ENCODE measurements at places on chromosomes 2 and 18. TPM values are rescaled to one million over a fixed set of nuclear protein-coding genes. Genes with fewer than 3 reads are reported as not detected.

DNA sequence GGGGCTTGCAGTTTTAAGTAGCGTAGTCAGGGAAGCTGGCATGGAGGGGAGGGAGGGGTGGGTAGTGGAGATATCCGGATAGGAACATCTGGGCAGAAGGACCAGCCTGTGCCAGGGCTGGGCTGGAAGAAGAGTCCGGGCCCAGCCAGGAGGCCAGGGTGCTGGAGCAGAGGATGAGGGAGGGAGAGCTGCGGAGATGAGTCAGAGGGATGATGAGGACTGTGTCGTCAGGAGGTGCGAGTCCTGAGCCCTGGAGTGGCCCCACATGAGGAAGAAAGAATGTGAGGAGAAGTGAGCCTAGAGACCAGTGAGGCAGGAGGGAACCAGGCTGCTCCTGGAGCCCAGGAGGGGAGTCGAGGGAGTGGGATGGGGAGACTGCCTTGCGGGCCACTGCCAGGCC lies 82.4 kb downstream of the CTIF start:
- DNase-seq, result no peak

DNA sequence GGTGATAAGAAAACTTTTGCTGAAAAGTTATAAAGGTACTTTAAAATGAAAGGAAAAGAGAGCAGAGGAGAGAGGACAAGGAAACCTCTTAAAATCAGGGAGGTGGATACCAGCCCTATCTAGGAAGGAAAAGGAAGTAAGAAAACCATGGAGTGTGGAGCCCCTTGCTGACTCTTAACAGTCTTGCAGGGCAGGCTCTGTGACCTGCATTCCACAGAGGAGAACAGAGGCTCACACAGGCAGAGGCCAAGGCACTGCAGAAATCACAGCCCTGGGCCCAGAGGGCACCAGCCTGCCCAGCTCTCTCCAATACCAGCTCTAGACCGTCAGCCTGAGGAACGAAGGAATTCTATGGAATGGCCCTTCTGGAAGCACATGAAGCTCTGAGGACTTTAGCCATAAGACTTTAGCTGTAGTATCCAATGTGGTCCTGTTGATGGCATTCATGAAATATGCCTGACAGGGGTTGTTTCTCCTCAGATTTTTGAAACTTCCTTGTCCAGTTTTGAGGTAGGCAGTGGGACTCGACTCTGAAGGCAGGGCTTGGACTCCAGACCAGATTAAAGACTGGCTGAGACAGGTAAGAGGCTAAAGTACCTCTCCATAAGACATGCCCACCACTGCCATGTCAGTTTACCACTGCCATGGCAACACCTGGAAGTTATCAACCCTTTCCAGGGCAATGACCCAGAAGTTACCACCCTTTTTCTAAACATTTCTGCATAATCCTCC lies 216.3 kb downstream of the ANAPC1 start:
- no peak for DNase-seq

GRCh38 chr2:208255557-208256106 lies 761 bp upstream of the IDH1 start:
- DNase-seq, result no peak

DNA sequence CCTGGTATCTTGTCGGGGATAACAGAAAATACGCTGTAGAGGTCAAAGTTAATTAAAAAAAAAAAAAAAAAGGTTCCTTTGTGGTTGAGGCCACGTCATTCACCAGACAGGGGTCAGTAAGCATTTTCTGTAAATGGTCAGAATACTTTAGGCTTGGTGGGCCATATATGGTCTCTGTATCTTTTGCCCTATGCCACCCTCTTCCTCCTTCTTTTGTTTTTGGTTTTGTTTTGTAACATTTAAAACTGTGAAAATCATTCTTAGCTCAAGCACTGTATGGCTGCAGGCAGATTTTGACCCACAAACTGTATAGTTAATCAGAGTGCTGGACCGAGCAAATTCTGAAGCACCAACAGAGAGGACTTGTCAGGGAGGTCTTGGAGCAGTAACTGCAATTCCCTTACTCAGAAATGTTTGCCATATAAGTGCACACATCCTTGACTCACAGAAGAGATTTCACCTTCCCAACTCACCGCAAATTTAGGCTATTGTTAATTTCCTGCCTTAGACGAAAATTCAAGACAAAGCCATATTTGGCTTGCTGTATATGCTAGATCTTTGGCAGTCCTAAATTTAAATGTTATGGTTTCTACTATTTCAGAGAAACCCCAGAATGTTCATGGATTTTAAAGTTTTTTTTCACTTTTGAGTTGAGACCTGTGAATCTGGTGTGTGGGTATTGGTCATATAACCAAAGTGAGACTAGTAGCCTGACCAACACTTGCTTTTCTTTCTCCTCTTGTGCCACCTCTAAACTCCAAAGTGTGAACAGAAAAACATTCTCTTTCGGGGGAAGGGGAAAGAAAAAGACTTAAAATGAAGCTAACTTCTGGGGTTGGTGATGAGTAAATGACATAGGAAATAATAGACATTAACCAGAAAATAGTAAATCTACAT lies 65.4 kb downstream of the DOCK10 start:
- no peak for DNase-seq

GRCh38 chr2:39483534-39483933 lies 46.4 kb upstream of the MAP4K3 start:
- no peak for DNase-seq

- DNase-seq, result no peak
Measured at GRCh38 chr18:21496277-21496835, 104.1 kb downstream of the ESCO1 start.

DNA sequence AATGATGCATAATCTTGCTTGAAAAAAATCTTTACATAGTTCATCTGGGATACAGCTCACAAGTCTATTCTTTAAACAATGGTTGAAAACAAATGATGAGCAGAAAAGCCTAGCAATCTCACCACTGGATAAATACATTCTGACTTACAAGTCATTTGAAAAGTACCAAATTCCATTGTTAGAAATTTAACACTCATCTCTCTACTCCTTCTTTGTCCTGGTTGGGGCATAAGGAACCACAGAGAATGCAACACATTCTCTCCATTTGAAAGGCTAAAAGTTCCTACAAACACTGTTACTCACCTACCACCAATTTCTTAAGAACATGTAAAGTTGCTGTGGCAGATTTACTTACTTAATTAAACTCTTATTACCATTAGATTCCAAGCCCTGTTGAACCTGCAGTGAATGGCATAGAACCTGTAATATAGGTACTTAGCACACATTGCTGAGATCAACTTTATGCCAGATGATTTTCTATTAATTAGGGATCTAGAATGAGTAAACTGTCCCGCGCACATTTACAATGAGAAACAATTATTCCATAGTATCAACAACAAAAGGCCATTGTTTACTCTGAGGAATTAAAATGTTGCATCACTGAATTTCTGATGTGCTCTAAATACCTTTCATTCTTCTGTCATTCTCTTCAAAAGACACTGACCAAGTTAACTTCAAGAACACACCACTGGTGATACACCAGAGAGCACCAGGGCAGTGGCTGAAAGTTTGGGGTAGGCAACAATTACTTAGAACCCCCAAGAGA lies 69.6 kb downstream of the CABYR start:
- no peak for DNase-seq

DNA sequence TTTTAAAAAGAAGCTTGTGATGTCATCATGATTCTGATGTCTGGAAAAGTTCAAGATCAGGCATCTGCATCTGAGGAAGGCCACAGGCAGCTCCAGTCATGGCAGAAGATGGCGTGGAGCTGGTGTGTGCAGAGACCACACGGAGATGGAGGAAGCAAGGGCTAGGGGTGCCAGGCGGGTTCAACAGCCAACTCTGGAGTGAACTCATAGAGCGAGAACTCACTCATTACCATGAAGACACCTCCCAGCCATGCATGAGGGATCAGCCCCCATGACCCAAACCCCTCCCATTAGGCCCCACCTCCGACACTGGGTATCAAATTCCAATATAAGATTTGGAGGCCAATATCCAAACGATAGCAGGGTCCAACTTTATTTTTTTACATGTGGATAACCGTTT lies 61.6 kb downstream of the KCNG2 start:
- no peak for DNase-seq

DNA sequence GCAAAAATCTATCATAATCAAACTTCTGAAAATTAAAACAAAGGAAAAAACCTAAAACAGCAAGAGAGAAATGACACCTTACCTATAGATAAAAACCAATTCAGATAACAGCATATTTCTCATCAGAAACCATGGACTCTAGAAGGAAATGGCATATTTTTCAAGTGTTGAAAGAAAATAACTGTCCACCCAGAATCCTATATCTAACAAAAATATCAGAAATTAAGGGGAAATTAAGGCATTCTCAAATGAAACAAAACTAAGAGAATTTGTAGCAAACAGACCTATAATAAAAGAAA lies 257.2 kb downstream of the ANAPC1 start:
- no peak for DNase-seq

GRCh38 chr2:63056107-63057050 lies 5.7 kb downstream of the OTX1 start:
- peak; percentile 61 for DNase-seq

- DNase-seq, result no peak
Measured at GRCh38 chr2:220783671-220784070, 788.4 kb downstream of the EPHA4 start.

DNA sequence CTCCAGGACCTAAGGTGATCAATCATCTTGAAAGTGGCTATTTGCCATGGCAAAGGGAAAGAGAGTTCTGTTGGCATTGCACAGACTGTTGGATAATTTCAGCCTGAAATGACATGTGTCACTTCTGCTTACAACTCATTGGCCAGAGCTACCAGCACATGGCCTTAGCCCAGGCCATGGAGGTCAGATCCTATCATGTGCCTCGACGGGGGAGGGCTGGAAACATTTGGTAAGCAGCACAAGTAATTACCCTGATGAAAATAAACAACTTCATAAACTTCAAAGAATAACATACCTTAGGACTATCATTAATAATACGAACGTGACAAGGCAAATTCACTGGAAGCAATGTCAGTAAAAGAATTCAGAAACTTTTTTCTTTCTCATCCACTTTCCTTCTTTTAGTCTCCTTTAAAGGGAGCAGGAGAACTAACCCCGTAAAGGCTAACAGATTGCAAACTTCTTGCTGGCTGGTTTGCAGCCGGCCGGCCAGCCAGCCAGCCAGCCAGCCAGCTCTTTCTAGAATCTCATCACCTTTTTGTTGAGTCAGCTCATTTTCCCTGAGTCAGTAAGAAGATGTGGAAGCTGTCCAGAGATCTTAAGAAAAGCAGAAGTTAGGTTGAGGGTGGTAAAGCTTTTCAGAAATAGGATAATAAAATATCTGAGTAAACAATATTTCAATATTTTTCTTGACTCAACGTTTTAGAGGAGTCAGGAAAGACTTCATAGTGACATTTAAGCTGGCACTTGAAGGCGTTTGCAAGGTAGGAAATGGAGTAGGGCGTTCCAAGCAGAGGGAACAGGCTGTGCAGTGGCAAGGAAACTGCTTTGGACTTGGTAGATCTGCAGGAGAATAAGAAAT lies 31.9 kb downstream of the CNRIP1 start:
- DNase-seq, result peak; percentile 62

- no peak for DNase-seq
Measured at GRCh38 chr2:71891719-71892422, 255.8 kb downstream of the CYP26B1 start.

DNA sequence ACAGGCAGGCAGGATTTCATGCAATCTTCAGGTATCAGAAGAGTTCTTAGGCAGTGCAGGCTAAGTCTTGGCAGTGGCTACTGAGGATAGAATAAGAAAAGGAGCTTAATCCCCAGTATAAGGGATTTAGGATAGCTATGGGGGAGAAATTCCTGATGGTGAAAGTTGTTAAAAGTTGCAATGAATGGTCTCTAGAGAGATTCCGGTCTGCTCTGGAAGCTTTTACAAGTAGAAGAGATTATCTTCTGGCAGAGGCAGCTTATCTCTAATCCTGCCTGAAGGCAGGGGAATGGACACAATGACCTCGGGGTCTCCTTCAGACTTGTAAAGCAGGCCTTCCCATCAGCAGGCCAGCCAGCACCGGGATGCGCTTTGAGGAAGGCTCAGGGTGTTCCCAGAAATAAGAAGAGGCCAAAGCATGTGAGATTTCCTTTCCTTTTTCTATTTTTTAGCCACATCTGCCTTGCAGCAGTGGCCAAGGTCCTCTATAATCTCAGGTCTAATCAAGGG lies 253.9 kb upstream of the KLHL29 start:
- DNase-seq, result no peak

DNA sequence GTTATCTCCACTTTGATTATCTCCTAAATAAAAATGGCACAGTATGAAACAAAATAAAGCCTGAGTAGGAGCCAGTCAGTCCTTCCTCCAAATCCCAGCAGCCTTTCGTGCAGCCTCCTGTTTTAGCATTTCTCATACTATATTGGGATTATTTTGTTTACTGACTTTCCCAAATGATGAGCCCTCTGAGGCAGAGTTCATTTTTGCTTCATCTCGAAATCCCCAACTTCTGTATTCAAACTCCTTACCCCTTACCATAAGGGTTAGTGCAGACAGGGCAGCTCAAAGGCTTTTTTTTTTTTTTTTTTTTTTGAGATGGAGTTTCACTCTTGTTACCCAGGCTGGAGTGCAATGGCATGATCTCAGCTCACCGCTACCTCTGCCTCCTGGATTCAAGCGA lies 113.3 kb upstream of the FOSL2 start:
- no peak for DNase-seq

- DNase-seq, result no peak
Measured at GRCh38 chr2:177808984-177809809, 263.4 kb downstream of the PDE11A start.

GRCh38 chr2:152715854-152716428 lies 1.3 kb downstream of the PRPF40A start:
- no peak for DNase-seq

GRCh38 chr2:182862091-182862490 lies 4.3 kb downstream of the FRZB start:
- DNase-seq, result no peak

- no peak for DNase-seq
Measured at GRCh38 chr2:197827618-197828017, 23.2 kb downstream of the PLCL1 start.

DNA sequence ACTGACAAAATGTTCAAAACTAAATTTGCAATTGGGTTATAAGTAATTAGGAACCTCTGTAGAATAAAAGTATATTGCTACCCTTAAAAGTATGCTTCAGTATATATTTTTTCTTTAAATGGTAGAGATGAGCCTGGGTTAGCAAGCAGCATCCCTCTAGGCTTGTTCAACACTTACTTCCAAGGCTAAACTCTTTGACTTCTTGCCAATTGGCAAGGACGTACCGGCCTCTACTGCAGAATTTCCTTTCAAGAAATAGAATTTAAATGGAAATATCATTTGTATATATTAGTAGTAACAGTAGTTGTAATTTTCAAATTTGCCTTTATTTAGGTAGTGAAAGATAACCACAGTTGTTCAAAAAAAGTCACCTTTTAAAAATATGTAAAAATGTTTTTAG lies 105.1 kb upstream of the SLC38A11 start:
- no peak for DNase-seq

Gene FSIP2
- total RNA-seq, result 0.13 TPM

Gene AGXT
- not detected for total RNA-seq

Gene RGPD3
- 0.08 TPM for total RNA-seq

Gene GRHL1
- 1.0 TPM for total RNA-seq

Gene LDLRAD4
- 29.3 TPM for total RNA-seq

Gene ACTR3
- 106 TPM for total RNA-seq

Gene CIB4
- not detected for total RNA-seq

Gene KCNK3
- 2.7 TPM for total RNA-seq

Gene EFEMP1
- total RNA-seq, result 62.5 TPM

Gene LRRC30
- not detected for total RNA-seq

Gene ANKRD30BL
- total RNA-seq, result not detected

Gene HAAO
- 2.3 TPM for total RNA-seq

Gene PDE11A
- 2.2 TPM for total RNA-seq

Gene CFAP65
- not detected for total RNA-seq

Gene ALPI
- total RNA-seq, result not detected

Gene CCBE1
- total RNA-seq, result 3.9 TPM

Gene ZNF521
- 24.5 TPM for total RNA-seq

Gene GATA6
- 56.0 TPM for total RNA-seq

Gene ACVR1C
- total RNA-seq, result 0.54 TPM

Gene GAD1
- not detected for total RNA-seq

Gene RAD51AP2
- 0.16 TPM for total RNA-seq
